Renal cortical epithelial cell (primary cell): ENCODE measurements at places on chromosomes 3 and 15. TPM values are rescaled to one million over a fixed set of nuclear protein-coding genes. Genes with fewer than 3 reads are reported as not detected.

DNA sequence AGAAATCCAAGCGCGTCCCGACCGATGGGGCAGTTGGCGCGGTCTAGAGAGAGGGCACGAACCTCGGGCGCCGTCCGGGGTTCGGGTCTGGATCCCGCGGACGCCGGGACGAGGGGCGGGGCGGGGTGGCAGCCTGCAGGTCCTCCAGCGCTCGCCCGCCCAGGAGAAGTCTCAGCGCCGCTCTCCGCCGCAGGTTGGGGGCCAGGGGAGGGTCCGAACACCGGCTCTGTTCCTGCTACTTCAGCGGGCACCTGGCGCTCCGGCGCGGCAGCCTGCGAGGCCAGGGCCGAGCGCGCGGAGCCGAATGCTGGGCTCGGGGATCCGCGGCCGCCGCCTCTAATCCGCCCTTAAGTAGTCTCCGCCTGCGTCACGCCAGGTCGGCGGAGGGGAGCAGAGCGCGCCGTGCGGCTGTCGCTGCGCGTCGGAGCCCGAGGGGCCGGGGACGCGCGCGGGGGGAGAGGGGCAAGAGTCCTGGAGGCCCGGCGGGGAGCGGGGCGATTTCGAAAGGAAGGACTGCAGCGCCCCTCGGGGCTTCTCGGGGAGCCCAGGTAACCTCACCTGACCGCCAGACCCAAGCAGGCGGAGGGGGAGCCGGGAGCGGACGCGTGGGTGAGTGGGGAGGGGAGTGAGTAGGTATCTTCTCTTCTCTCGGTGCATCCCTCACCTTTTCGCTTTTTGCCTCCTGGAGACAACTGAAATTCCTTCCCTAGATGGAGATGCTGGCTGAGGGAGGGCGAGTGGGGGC is at the start of gene GJD2:
Gene GJD2 (minus strand): TSS at position 325 of the 745 bp plus-strand sequence. CDS start 510 bp downstream, outside the sequence.
- DNase-seq, result no peak

GRCh38 chr15:101476756-101477155 is 12.8 kb downstream of the PCSK6 start:
- DNase-seq, result no peak

- DNase-seq, result peak; percentile 8
These were observed 5.7 kb upstream of the PLSCR1 start for GRCh38 chr3:146550070-146550615.

DNA sequence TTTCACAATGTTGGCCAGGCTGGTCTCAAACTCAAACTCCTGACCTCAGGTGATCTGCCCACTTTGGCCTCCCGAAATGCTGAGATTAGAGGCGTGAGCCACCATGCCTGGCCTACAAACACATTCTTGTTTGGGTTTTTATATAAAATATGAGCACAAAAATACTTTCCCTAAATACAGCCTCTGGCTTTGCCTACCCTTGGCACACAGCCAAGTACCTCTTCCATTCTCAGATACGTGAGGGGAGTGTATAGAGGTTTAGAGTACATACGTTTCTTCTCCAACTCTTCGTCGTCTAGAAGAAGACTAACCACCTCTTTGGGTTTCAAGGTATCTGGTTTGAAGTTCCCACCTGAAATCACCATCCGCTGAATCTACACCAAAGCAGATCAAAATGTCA is 33.5 kb downstream of the CHAC1 start:
- DNase-seq, result no peak

- DNase-seq, result no peak
These were observed 11.7 kb downstream of the MRPS11 start for GRCh38 chr15:88479169-88479568.

Gene TIGIT
- not detected in 2 replicates for total RNA-seq
